ENCODE measurements at places on chromosomes 7 and 10.

DNA sequence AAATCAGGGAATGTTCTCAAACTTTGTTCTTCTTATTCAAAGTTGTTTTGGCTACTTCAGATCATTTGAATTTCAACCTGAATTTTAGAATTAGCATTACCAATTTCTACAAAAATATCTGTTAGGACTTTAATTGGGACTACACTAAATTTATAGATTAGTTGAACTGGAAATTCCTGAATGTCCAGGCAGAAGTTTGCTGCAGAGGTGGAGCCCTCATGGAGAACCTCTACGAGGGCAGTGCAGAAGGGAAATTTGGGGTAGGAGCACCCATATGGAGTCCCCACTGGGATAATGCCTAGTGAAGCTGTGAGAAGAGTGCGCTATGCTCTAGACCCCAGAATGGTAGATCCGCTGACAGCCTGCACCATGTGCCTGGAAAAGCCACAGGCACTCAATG is 22.8 kb upstream of the AGMO start:
- DNase-seq: no peak

- peak; percentile 96 for DNase-seq
These were observed 44.1 kb downstream of the HGF start for GRCh38 chr7:81725812-81726127.

DNA sequence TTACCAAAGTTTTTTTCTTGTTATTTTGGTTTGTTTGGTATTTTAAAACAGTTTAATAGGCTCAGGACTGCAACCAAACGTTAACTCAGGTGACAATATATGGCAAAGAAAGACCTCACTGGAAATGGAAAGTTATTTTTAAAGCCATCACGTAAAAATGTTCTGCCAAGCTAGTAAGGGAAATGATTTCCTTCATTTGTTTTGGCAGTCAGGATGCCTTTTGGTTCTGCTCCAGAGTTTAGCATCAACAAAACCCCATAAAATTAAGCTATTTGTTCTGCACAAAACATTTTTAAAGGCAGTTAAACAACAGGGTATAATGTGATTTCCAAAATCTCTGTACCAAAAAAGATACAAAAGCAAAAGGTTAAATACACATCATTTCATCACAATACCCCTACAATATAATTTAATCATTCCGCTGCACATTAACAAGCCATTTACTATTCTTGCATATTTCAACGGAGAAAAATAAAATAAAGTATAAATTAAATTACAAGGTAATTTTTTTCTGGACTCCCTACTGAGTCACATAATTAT is 172.4 kb downstream of the SEMA3E start:
- no peak for DNase-seq

DNA sequence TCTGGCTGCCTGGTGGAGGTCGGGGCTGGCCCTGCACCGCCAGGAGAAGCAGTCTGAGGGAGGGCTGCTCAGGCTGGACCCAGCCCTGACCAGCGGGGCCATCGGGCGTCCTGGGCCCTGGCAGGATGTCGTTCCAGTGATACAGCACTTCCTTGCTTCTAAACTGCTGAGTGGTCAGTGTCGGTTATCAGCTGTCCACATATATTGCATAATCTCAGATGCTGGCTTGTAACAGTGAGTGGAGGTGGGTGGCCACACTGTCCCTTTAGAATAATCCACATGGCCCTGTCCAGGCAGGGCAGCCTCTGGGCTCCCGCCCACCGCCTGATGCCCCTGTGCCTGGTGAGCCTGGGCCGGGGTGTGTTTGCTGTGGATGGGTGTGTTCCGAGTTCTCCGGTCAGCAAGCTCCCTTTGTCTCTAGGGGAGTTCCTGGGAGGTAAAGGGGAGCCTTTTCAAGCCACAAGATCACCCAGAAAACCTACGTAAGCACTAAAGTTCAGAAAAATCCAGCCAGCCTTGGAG is 86.1 kb downstream of the LHPP start:
- peak; percentile 41 for DNase-seq

DNA sequence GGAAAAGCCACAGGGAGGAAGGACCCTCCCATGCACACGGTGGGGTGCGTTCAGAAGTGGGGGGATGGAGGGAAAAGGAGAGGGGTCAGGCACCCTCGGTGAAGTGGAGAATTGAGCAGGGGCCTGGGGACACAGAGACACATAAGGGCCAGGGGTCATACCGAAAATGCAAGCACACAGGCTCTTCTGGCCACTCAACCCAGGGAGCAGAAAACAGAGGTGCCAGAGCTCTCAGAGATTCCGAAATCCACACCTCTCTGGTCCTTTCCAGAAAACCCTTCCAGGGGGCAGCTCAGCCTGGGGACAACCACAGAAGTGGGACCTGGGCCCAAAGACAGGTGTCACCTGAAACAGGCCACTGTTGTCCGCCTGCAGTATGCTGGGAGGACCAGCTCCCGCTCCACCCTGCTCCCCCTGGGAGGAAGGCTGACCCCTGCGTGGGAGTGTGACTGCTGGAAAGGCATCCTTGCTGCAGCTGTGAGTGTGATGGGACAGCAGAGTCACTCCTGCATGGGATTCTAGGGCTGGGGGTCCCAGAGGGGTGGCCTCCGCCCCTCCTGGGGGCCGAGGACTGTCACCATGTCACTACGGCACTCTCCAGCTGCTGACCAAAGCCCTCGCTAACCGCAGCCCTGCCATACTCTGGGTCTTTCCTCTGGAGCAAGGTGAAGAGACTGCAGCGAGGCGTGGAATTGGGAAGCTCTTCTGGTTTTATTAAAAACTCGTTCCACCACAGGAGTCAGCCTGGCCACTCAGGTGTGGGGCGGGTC is 63.1 kb downstream of the TMEM209 start:
- DNase-seq: no peak
